Endodermal cell (in vitro differentiated cells): ENCODE measurements at places on chromosomes 7 and 10.

DNA sequence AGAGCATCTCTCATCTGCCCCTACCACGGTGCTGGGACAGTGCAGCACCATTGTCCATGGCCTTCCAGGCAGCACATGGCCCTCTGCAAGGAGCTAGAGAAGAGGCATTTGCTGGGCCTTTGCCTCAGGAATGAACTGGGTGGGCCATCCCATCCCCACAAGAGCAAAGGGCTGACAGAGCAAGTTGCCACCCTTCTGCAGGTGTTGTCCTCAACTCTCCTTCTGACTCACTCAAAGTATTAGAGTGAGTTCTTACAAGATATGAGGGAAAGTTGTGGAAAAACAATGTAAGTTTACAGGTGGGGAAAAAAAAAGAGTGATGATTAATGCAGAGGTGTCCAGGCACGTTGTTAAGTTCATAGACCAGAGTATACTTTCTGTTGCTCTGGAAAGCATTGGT, 261.2 kb downstream of the SKIDA1 start:
- no peak for DNase-seq

DNA sequence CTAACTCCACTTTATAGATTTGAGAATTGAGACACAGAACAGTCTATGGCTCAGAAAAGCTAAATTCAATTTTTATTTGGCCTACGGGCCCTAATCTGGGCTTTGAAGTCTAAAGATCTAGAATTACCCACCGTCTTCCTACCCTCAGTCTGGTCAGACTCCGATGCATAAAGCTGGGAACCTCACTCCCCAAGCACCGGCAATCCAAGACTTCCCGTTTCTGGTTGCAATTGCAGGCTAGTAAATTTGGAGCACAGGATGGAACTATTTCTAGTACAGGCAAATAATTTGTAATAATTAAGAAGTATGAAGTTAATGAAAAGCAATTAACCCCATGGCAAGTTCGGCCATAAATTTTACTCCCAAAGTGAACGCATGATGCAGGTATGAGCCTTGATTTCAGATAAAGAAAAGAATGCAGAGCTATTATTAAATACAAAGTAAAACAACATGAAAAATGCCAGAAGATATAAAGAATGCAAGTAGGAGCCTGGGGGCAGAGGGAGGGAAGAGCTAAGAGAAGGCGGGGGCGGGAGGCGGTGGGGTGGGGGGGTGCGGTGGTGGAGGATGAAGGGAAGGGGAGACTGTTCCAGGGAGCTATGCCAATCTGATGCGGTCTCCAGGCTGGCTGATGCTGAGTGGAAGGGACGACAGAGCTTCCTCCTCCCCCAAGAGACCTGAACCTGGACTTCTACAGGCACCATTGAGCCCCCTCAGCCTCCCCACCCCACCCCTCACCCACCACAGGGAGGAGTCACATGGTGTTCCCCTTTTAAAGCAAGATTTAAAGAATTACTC, 45.1 kb downstream of the BPGM start:
- no peak for DNase-seq

DNA sequence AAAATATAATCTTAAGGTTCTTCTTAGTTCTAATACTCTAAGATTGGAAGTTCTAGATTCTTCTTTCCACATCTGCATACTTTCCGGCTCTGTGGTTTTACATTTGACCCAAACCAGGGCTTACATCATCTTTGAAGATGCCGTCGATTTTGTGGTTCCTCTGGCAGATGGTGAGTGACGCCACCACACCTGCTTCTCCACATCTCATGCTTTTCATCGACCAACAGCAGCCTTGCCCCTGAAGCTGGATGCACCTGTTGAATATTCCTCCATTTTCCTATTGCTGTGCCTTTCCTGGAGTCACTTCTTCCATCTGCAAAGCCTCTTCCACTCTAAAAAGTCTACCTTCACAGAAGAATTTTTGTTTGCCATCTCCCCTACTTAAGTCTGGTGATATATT, 121.3 kb downstream of the PRKCQ start:
- DNase-seq: no peak

GRCh38 chr7:4742852-4743251, 32.6 kb upstream of the AP5Z1 start:
- DNase-seq: no peak

DNA sequence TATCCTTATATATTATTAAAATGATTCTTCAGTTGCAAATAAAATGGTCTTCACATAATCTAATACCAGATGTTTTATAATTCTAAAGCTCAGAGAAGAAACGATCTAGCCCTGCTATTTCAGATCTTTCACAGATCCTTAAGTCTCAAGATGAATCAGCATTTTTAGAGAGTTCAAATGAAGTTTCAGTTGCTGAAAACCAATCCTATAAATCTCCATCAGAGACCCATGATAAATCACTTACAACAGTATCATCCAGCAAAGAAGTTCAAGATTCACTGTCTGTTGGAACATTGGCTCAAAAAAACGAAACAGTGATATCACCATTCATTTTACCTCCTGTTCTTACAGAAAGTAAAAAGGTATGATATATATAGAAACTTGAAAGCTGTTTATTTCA, 137.0 kb downstream of the CCDC7 start:
- DNase-seq: no peak

DNA sequence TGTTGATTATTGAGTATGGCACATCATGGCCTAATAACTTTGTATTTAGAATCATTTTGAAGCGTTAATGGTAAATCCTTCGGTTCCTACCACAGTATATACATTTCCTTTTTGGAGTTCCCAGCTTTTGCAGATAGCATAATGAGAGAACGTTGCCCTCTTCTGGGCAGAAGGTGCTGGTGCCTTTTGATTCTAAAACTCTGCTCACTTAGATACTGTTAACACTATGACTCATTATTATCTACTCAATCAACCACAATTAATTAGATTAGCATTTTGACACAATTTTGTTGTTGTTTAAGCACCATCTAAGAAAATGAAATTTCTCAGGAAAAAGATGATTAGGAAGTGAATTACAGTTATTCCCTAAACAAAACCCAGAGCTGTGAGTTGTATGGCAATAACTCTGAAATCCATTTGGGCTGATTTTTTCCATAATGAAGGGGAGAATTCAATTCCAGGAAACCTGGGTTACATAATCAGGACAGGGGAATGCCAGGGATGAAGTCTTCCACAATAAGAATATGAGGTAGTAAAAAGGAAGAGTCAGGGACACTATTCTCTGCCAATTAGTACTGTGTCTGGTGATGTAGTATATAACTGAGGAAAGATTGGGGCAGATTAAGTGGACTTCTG, 11.5 kb upstream of the DLD start:
- peak; percentile 64 for DNase-seq

GRCh38 chr10:96978621-96979154, 146.6 kb downstream of the LCOR start:
- no peak for DNase-seq

- no peak for DNase-seq
Observed at GRCh38 chr10:128518000-128518399, 391.8 kb upstream of the MKI67 start.

- no peak for DNase-seq
Observed at GRCh38 chr7:118104812-118105441, 79.0 kb upstream of the LSM8 start.

- DNase-seq: peak; percentile 20
Observed at GRCh38 chr10:129605266-129605985, 138.4 kb downstream of the MGMT start.

- DNase-seq: no peak
Observed at GRCh38 chr7:69598487-69599285, 411 bp downstream of the AUTS2 start.

DNA sequence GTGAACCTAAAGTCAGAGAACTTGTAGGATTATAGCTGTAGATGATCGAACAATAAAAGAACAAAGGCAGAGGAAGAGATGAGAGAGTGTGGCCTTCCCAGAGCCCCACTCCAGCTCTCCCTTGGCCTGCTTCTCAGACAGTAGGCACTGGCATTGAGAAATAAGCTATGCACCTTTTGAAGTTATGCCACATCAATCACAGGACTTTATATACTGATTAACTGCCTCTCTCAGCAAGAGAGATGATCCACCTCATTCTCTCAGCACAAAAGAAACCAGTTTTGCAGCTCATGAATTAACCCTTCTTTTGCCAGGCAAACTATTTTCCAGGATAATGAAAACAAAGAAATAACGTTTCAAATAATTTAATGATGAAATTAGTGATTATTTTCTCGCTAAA, 22.0 kb upstream of the CTTNBP2 start:
- no peak for DNase-seq

- DNase-seq: no peak
Observed at GRCh38 chr7:40753455-40753854, 618.6 kb downstream of the SUGCT start.

DNA sequence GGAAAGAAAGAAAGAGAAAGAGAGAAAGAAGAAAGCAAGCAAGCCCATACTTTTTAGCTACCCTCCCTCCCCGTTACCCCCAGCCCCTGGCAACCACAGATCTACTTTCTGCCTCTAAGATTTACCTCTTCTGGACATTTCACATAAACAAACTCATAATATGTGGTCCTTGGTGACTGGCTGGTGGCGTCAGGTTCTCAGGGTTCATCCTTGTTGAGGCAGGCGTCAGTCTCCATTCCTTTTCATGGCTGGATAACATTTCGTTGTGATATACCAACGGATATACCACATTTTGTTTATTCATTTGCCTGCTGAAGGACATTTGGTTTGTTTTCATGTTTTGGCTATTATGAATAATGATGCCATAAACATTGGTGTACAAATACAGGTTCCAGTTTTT, 30.5 kb downstream of the CDH23 start:
- peak; percentile 15 for DNase-seq

- peak; percentile 29 for DNase-seq
Observed at GRCh38 chr10:48458662-48459048, 146.2 kb downstream of the ARHGAP22 start.

GRCh38 chr10:86963341-86963919, 4.9 kb upstream of the ADIRF start:
- no peak for DNase-seq

GRCh38 chr7:151614019-151614418, 94.3 kb upstream of the RHEB start:
- DNase-seq: no peak

- DNase-seq: no peak
Observed at GRCh38 chr10:89926736-89927135, 225.3 kb downstream of the KIF20B start.

DNA sequence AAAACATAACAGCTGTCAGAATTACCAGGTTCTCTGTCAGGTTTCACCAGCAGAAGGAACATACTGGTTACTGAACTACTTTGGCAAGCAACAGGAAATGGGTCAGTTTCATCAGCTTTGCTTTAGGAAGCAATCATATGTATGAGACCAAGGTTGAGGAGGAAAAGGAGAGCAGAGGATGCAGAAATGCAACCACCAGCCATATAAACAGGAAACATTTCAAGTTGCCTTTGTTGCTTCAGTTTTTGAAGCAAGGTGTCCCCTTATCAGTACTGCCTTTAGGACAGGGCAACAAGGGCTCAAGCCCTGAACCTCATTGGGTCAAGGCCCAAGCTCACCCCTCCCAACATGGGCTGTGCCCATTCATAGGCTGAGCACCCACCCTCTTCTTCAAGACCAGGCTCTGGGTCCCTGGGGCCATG, 10.2 kb downstream of the HIPK2 start:
- DNase-seq: no peak

DNA sequence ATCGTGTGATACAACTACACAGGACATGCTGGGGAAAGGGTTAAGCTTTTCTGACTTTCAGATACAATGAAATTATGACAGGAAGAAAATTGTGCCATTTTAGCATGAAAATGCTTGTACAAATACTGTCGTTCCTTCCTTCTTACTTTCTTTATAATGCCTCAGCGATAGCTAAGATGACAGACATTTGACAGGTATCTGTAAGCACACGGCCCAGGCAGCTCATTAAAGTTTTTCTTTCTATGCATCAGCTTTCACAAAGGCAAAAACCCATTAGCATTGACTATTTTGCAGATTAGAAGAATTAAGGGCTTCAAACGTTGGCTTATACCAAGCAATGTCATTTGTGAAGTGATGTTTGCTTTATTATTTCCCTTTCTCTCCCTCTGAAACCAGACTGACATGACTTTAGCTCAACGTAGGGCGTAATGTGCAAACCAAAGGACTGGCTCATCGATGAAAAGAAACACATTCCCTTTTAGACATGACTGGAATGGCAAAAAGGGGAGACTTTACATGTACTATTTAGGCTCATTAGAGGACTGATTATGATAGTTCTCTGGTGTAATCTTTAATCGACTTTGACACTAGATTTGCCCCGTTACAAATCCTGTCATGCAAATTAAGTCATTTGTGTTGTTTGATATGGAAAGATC, 258.4 kb upstream of the SP8 start:
- no peak for DNase-seq

- DNase-seq: no peak
Observed at GRCh38 chr7:131371411-131371810, 43.7 kb downstream of the MKLN1 start.

DNA sequence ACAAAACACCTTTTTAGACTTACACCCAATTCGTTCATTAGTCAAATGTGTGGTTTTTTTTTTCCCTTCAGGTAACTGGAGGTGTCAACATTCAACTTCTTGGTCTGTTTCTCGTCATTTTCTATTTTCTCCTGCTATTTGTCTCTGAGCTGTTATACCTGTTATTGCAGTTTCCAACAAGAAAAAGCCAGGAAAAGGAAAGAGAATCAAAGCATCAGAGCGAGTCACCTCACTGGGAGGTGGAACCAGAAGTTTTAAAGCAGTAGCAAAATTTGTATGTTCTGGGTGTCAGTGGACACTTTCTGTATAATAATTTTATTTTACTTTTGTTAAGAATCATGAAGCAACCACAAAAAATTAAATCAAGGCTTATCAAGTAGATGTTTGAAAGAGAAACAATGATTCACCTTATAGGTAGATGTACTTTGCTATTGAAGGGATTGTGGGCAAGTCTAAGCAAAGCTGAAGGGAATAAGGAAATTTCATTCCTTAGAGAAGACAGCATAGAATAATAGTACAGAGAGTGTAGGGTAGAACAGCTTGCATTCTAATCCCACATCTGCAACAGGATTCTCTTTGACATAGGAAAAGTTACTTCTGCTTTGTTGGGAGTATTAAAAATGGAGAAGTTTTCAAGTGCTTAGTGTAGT, 675.8 kb downstream of the PCDH15 start:
- no peak for DNase-seq

DNA sequence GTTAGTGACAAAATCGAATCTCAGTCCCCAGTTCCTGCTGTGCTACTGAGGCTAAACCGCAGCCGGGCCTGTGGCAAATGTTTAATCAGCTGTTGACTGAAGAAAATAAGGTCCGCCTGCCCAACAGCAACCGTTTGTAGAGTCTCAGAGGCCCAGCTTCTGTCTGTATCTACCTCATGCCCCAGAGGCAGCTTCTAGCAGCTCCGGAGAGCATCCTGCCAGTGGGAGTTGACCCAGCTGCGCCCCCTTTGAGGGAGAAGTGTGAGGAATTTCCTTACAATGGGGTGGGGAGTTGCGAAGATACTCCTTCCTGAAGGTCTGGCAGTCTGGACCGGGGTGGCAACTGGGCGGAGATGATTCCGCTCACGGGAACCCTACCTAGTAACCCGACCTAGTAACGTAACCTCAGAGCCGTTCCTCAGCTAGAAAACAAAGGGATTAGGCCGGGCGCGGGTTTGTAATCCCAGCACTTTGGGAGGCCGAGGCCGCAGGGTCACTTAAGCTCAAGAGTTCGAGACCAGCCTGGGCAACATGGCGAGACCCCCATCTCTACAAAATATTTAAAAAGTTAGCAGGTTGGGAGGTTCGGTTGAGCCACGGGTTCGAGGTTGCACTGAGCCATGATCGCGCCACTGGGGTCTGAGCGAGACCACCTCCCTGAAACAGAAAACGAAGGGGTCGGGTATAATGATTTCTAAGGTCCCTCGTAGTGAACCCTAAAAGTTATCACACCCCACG, 846 bp upstream of the ZNF775 start:
- peak; percentile 97 for DNase-seq
